Fibroblast of skin of right biceps (primary cell): ENCODE measurements at places on chromosomes 3 and 15.

DNA sequence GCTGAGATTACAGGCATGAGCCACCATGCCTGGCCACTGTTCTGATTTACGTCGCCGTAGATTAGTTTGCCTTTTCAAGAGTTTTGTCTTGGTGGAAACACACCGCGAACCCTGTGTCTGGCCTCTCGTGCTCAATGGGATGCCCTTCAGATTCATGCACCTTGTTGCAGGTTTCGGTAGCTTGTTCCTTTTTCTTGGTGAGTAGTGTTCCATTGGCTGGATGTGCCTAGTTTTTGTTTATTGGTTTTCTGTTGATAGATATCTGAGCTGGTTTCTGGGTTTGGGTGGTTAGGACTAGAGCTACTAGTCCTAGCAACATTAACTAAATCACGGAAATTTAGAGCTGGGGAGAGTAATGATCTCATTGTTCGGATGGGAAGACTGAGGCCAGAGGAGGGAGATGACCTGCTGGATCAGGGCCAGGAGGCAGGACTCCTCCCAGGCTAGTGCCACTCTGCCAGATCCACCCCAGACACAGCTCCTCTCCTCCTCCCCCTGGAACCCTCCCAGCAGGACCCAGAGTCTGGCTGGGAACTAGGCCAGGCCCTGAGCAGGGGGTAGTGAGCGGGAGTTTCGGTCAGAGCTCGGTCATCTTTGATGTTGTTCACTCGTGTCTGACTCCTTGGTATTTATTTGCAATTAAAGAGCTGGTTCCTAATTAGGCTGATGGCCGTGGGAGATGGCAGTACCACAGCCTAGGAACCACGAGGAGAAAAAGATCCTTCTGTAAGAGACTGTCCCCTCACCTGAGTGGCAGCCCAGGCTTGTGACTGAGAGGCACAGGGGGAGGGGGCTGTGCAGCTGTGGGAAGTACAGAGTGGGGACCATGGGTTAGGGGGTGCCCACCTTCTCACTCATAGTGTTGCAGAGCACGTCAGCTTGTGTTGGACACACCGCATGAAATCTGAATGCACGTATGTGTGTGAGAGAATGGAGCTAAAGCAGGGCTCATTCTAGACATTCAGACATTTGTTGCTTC lies 73.4 kb downstream of the SMAD6 start:
- DNase-seq = peak; percentile 35

DNA sequence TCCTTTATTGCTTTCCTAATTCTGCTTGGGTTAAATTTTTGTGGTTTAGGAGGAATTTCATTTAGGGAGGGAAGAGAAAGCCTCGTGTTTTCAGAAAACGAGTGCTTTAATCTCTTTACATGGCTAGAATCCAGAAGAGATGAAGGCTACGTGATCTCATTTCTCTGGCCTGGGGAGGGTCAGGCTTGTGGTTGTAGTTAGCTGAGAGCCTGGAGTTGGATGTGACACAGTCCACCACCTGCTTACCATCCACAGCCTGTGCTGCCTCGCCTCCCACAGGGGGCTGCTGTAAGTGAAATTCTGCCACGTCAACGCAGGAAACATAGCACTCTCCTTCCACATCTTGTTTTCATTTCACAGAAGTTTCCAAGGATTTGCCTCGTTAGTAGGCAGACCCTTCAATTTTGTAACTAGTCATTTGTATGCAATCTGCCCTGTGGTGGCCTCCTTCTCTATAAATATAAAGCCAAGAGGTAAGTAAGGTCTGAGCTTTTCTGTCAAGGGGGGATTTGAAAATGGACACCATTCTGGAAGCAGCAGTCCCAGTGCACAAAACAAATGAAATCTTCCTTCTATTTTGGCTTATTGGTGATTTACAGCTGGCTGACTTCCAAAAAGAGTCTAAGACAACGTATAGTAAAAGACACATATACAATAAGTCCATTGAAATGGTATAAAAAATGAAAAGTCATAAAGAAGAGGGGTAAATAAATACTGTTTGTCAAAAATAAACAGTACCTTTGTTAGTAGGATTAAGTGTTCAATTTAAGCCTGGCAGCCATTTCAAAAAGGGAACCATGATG lies 3.4 kb downstream of the GXYLT2 start:
- DNase-seq = peak; percentile 99

GRCh38 chr3:52036829-52037228 lies 19.5 kb downstream of the DUSP7 start:
- no peak for DNase-seq

DNA sequence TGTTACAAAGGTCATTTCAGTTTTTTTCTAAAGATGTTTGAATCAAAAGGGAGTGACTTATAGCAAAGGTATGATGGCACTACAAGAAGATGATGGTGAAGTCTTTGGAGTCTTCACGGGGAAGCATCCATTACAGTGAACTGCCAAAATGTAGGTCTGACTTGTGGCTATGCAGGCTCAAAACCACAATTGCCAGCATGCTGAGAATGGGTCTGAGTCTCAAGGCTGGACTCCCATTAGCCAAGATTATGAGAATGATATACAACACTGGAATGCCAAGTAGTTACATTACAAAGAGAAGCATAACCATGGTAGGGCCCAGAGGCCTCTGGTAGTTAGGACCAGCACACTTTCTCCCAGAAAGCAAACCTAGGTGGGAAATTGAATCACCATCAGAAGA lies 194.2 kb downstream of the MTHFS start:
- DNase-seq = peak; percentile 55

GRCh38 chr3:68866157-68866556 lies 66.2 kb downstream of the TAFA4 start:
- no peak for DNase-seq

GRCh38 chr3:152915695-152916094 lies 80.8 kb downstream of the P2RY1 start:
- no peak for DNase-seq

DNA sequence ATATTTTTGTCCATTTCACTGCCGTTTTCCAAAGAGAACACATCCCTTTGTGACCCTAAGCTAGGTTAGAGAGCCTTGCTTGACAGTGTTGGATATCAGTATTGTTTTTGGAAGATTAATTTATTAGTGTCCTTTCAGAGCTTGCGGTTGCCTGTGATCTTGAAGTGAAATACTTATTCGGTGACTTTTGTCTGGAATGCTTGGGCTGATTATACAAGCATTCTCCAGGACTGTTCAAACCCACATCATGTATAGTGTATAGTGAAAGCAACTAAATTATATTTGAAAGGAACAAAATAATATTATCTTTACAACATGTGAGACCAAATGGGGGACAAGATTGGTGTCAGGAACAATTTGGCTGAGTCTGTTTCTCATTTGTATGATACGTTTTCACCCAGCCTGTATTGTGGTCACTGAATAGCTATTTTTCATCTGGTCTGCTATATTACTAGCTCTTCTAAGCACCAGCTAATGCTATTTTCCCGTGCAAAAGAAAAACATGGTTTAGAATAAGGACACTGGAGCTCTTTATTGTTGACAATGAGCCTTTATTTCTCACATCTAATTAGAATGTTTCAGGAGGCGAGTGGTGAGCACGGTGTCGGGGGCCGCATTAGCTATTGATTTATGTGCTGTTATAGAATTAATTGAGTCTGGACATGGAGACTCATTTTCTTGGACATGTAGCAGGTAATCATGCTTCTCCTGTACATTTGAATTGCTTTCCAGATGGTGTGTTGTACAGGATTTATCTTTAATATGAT lies 158.1 kb downstream of the APBA2 start:
- peak; percentile 78 for DNase-seq

GRCh38 chr3:95227092-95227491 lies 1164.2 kb downstream of the NSUN3 start:
- DNase-seq = no peak
